Fibroblast of the aortic adventitia (primary cell): ENCODE measurements at places on chromosomes 7 and 10. TPM values are rescaled to one million over a fixed set of nuclear protein-coding genes. Genes with fewer than 3 reads are reported as not detected.

Gene NANOS1
- 2.1 and 2.7 TPM in 2 replicates for total RNA-seq

Gene TAF6
- 38.6 and 42.7 TPM in 2 replicates for total RNA-seq

Gene TMUB1
- total RNA-seq, result 11.7 and 20.2 TPM in 2 replicates

Gene PKD2L1
- not detected in 2 replicates for total RNA-seq

Gene UFSP1
- 2.2 and 3.3 TPM in 2 replicates for total RNA-seq

Gene ANK3
- total RNA-seq, result 248 and 658 TPM in 2 replicates

Gene SPDYE18
- not detected in 2 replicates for total RNA-seq

Gene C1QL3
- 0.09 TPM in 1 of 2 replicates, not detected in the other for total RNA-seq

Gene GPR26
- under 0.01 TPM in 1 of 2 replicates, not detected in the other for total RNA-seq

Gene WBP1L
- total RNA-seq, result 28.4 and 76.1 TPM in 2 replicates

Gene NUDT13
- total RNA-seq, result 1.8 TPM in 2 replicates

Gene NRP1
- 174 and 455 TPM in 2 replicates for total RNA-seq

Gene FLNC
- total RNA-seq, result 43.7 and 193 TPM in 2 replicates

Gene HEPACAM2
- not detected in 2 replicates for total RNA-seq

Gene UPK3BL2
- total RNA-seq, result 0.27 TPM in 1 of 2 replicates, not detected in the other

Gene ENKUR
- total RNA-seq, result 0.09 TPM in 1 of 2 replicates, not detected in the other

Gene CLCN1
- total RNA-seq, result 0.16 TPM in 1 of 2 replicates, not detected in the other

Gene NPY4R
- not detected in 2 replicates for total RNA-seq

Gene ACTL6B
- total RNA-seq, result not detected in 2 replicates

Gene SEC31B
- total RNA-seq, result 3.3 and 17.4 TPM in 2 replicates

Gene WEE2
- under 0.01 TPM in 1 of 2 replicates, not detected in the other for total RNA-seq

Gene KNDC1
- total RNA-seq, result under 0.01 and 0.41 TPM in 2 replicates

Gene SLC18A3
- total RNA-seq, result not detected in 2 replicates

Gene CALHM1
- not detected in 2 replicates for total RNA-seq

Gene AFAP1L2
- total RNA-seq, result 0.18 TPM in 1 of 2 replicates, not detected in the other

Gene NEURL1
- 0.27 TPM in 1 of 2 replicates, not detected in the other for total RNA-seq

Gene KLLN
- 0.99 and 2.0 TPM in 2 replicates for total RNA-seq

Gene AP4M1
- total RNA-seq, result 17.6 and 18.2 TPM in 2 replicates

Gene PALD1
- total RNA-seq, result 0.16 and 0.18 TPM in 2 replicates

Gene CPA5
- total RNA-seq, result 0.09 TPM in 1 of 2 replicates, not detected in the other

Gene INMT
- total RNA-seq, result 2.5 and 219 TPM in 2 replicates

Gene NOS3
- 0.36 and 4.6 TPM in 2 replicates for total RNA-seq

Gene HOXA13
- total RNA-seq, result not detected in 2 replicates

Gene ADRB1
- total RNA-seq, result not detected in 2 replicates

Gene COL17A1
- 2.0 and 2.3 TPM in 2 replicates for total RNA-seq

Gene FFAR4
- not detected in 2 replicates for total RNA-seq

Gene OR2A12
- total RNA-seq, result not detected in 2 replicates

Gene UBE2D4
- 12.0 and 32.3 TPM in 2 replicates for total RNA-seq

Gene KCNIP2
- total RNA-seq, result 0.82 and 1.2 TPM in 2 replicates

Gene DHTKD1
- 16.8 and 30.9 TPM in 2 replicates for total RNA-seq

Gene VENTX
- total RNA-seq, result not detected in 2 replicates

Gene ABCA13
- total RNA-seq, result 0.54 TPM in 1 of 2 replicates, not detected in the other

Gene TMEM178B
- total RNA-seq, result 0.09 TPM in 1 of 2 replicates, not detected in the other

Gene ICA1
- 0.45 and 1.1 TPM in 2 replicates for total RNA-seq

Gene SYCE1
- total RNA-seq, result 0.09 TPM in 1 of 2 replicates, not detected in the other

Gene PODXL
- total RNA-seq, result 2.3 and 7.3 TPM in 2 replicates

Gene CNTNAP2
- total RNA-seq, result under 0.01 TPM in 1 of 2 replicates, not detected in the other

Gene CCL24
- total RNA-seq, result not detected in 2 replicates

Gene SKIDA1
- total RNA-seq, result 0.41 and 0.90 TPM in 2 replicates

Gene FAM24B
- total RNA-seq, result 3.1 and 4.3 TPM in 2 replicates
